ENCODE measurements at places on chromosomes 6 and 20.

GRCh38 chr20:49868538-49868937 lies 46.8 kb downstream of the SPATA2 start:
- DNase-seq: no peak

DNA sequence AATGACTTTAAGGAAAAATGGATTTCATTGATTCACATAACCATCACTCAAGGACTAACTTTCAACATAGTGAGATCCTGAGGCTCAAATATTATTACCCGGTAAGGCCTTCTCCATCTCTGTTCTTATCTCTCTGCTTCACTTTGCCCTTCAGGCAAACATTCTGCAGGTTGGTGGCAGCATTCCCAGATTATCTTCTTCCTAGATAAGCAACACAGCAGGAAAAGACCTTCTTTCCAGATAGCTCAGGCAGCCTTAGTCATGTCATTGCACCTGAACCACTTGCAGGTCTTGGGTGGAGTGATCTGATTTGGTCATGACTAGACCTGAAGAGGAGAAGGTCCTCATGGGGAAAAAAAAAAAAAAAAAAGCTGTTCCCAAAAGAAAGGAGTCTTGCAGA lies 5.3 kb upstream of the HIVEP2 start:
- no peak for DNase-seq

GRCh38 chr6:16204653-16205376 lies 33.6 kb upstream of the GMPR start:
- DNase-seq: no peak

DNA sequence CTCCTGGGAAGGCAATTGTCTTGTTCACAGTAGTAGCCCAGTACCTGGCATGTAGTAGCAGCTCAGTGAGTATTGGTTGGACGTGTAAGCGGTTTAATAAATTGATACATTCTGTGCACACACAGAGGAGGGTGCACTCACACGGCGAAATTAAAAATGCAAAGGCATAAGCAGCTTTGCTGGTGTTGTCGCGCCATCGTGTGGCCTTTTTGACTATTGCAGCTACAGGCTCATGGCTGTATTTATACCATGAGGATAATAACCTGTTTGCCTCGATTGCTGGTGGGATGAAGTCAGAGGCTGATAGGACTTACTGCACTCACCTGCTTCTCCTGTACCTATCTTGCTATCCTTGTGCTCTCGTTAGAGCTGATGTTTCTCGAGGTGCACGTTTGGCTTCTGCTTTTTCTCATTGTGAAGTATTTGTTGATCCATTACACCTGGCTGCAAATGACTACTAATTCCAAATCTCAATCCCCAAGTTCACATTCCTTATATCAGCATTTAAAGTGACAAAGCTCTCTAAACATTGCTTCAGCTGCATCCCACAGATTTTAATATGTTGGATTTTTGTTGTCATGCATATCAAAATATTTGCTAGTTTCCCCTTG lies 61.5 kb downstream of the TBXT start:
- peak; percentile 20 for DNase-seq

DNA sequence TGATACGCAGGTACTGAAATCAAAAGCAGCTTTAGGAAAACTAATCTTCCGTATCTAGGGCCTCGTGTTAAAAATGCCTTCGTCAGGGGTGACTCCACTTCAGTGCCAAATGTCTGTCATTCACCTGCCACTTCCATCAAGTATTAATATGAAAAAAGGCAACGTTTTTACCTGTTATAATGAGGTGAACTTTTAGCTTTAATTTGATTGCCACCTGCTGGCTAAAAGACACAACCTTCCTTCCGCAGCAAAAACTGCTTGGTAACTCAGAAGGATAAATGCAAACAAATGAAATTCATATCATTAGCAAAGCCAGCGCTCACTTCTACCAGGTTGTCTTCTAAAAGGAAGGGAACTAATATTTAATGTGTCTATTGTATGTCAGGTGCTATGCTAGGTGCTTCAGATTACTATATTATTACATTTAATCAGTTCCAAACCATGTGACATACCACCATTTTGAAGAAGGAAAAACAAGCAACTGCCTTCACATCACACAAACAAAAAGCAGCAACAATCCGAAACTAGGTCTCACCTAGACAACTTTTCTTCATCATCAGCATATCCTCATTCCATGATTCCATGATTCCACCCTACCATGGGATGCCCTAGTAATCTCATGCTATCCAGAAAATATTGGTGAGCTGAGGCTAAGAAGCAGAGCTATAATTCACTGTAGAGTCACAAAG lies 20.6 kb upstream of the ARHGAP18 start:
- DNase-seq: no peak

- DNase-seq: no peak
Measured at GRCh38 chr6:113679051-113679450, 178.1 kb upstream of the MARCKS start.

Data from glomerular endothelial cell (primary cell).